NCI-H345 (cell line): ENCODE measurements at places on chromosomes 12 and 14.

GRCh38 chr12:32074432-32074831 lies 32.2 kb upstream of the BICD1 start:
- no peak for DNase-seq

DNA sequence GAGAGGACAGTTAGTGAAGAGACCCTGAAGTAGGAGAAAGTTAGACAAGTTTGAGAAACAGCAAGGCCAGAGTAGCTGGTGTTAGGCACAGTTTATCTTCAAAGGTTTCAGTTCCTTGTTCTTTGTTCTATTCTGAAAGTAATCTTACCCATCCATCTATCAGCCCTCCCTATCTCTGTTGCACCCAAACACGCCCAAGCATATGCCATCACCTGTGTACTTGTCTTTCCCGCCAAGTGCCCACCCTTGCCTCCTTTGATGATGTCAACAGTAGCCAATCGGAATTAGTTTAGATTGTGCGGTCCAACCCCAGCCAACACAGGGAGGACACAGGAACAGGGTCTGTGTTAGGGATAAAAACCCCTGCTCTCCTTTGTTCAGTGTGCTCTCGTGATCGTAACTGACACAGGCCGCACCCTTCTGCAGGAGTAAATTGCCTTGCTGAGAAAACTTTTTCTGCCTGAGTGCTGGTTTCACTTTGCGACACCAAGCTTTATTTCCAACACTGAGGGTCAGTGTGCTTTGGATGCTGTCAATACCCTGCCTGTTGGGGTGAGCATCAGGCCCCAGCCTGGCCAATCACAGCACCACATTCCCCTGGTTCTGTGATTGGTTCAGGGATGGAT lies 4.7 kb upstream of the TMEM229B start:
- DNase-seq, result no peak

GRCh38 chr14:67108230-67108629 lies 81.0 kb upstream of the GARIN2 start:
- DNase-seq, result no peak

DNA sequence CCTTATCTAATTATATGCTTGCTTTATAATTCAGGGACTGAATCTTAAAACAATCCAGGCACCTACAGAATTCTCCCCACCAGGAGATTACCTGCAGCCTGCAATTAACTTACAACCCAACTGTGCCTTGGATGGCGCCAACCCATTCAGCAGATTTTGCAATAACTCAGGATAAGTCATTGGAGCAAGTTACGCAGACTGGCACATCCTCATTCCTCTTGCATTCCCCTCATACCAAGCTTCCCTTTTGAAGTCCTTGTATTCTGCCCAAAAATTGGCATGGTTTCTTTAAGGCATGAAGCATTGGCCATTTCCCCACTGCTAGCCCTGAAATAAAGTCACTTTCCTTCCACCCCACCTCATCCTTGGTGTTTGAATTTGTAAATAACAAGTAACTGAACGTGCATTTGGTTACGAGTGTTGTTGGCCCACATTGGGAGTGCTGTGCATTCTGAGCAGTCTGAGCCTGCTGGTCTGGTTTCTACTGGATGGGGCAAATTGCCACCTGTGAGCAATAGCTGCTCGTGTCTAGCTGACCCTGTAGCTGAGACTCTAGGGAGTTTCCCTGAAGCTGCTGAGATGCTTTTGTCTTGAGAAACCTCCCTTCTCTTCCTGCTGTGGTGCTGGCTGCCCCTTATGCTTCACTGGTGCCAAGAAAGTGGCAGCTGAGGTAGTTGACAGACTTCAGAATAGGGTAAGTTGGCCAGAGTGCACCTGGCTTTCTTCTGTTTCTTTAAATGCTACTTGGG lies 99.2 kb upstream of the SCAF11 start:
- DNase-seq, result no peak

DNA sequence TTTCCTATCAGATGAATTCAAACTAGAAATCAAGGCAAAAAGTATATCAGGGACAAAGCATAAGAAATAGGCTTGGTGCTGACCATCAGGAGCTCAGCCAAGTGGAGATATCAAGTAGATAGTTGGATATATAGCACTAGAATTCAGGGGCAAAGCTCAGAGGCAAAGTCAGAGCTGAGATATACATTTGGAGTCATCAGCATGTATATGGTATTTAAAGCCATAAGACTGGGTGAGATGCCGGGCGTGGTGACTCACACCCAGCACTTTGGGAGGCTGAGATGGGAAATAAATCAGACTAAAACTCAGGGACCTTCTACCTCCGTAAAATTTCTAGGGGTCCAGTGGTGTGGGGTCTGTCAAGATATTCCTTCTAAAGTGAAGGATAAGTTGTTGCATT lies 38.9 kb upstream of the LIMA1 start:
- no peak for DNase-seq

DNA sequence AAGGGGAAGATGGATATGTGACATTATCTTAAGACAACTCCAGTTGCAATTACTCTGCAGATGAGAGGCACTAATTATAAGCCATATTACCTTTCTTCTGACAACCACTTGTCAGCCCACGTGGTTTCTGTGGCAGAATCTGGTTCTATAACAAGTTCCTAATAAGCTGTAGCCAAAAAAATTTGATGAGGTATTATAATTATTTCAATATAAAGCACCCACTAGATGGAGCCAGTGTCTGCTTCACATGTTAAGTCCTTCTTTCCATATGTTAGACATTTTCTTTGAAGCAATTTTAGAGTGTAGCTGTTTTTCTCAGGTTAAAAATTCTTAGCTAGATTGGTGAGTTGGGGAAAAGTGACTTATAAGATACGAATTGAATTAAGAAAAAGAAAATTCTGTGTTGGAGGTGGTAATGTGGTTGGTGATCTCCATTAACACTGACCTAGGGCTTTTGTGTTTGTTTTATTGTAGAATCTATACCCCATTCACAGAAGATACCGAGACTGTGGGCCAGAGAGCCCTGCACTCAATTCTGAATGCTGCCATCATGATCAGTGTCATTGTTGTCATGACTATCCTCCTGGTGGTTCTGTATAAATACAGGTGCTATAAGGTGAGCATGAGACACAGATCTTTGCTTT lies 36.9 kb downstream of the PSEN1 start:
- peak; percentile 0 for DNase-seq

- no peak for DNase-seq
These were observed 111.2 kb downstream of the CHST11 start for GRCh38 chr12:104567832-104568486.

- DNase-seq, result no peak
These were observed 43.3 kb upstream of the ISM2 start for GRCh38 chr14:77541905-77542304.

DNA sequence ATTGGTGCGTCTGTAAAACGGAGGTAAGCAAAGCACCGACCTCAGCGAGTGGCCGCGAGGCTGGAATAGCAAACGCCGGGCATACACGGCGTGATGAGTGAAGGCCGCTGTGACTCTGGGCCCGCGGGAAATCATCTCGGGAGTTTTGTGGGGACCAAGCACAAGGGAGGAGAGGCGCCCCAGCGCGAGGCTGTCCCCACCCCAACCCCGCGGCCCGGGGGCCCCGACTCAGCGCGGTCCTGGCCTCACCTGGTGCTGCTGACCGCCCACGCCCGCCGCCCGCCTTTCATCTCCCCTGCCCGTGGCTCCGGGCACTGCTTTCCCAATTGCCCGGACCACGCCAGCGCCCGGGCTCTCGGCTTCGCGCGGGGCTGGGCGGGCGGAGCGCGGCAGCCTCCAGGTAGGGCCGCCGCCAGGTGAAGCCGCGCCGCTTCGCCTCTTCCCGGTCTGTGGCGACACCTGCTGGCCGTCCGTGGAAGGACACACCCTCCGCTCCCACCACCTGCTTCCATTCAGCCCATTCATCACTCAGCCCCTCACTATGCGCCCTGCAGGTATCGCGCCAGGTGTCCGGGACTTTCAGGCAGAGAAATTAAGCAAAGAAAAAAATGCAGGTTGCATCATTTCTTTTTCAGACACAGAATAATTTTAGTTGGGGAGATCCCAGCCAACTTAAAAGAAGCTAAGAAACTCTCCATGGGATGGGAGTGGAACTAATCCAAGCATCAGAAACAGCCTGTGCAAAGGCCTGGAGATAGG lies 360.4 kb downstream of the MED13L start:
- peak; percentile 88 for DNase-seq

GRCh38 chr14:68140806-68141205 lies 321.2 kb downstream of the RAD51B start:
- DNase-seq, result no peak

DNA sequence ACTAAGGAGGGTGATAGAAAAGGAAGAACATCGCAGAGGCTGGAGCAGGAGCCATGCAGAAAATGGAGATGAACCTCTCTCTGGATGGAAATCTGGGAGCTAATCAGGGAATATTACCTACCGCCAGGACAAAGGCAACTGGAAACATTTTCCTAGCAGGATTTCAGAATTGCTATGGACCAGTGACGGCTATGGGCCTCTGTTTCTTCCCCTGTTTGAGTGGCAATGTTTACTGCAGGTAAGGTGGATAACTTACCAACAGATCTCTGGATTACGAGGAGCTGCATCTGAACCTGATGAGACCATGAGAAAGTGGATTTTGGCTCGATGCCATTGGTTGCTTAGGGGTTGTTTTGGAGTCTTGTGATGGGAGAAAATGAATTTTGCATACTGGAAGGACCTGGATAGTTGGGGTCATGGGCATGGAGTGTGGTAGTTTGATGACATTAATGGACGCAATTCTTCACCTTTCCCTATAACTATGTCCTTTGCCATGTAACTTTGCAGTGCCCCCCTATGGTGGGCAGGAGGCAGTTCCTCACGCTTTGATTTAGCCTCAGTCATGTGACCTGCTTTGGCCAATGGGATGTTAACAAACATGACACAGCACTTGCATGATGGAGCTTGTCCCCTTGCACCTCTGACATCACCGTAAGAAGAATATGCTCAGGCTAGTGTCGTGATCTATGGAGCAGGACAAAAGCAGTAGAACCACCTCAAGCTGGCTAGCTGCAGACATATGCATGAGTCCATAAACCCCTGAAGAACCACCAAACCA lies 51.1 kb downstream of the CALM1 start:
- DNase-seq, result no peak

GRCh38 chr12:57216014-57216911 lies at the start of gene NXPH4:
Gene NXPH4 (plus strand): TSS chr12:57216794. CDS start chr12:57216970, 176 bp downstream.
- peak; percentile 68 for DNase-seq

DNA sequence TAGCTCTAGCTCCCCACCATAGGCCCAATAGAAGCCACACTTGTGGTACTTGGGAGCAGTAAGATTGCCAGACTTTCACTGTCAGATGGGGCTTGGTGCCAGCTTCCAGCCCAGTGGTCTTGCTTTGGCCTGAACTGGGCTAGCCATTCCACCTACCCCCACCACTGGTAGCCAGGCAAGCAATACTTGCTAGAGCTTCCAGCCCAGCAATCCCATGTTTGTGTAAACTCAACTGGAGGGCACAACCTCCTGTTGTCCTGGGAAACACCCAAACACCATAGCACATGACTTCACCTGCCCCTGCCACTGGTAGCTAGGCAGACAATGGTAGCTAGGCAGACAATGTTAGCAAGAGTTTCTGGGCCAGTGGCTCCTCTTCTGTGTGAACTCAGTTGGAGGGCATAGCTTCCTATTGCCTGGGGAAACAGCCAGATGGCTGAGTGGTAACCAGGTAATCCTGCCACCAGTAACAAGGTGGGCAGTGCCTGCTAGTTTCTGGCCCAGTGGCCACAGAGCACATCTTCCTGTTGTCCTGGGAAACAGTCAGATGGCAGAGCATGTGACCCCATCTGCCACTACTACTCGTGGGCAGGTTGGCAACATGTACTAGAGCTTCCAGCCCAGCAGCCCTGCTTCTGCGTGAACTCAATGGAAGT lies 5.6 kb upstream of the OR6C76 start:
- no peak for DNase-seq

- no peak for DNase-seq
These were observed 55.5 kb upstream of the AVPR1A start for GRCh38 chr12:63206494-63206893.

DNA sequence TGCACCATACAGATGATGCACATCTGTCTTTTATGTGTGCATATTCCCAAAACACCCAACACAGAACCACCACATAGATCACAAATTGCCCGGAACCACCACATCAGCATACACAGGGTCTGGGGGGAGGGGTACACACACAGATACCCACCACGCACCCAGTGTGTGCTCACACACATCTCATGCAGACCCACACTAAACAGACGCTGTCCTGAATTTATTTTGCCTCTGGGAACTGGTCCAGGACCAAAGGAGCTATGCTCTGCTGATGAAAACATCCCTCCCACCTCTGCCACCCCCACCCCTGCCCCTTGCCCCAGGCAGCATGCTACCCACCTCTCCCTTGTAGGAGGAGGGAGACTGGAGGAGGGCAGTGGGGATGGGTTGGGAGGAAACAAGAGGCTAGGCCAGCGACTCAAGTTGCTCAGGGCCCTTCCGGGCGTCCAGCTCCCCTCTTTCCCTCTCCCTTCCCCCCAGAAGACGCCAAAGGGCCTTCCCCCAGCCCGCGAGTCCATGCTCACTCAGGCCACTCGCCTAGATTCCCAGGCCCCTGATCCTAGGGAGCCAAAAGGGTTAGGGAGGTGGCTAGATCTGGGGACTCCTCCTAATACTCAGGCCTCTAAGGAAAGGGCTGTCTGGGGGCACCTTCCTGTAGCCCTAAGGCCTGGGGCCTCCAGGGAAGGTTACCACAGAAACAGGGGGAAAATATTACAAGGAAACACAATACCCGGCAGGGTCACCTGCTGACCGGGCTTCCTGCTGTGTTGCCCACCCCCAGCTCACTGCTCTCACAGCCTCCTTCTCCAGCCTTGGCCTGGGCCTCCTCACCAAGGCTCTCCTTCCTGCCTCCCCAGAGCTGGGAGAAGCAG lies 3.1 kb downstream of the HDAC7 start:
- DNase-seq, result no peak

DNA sequence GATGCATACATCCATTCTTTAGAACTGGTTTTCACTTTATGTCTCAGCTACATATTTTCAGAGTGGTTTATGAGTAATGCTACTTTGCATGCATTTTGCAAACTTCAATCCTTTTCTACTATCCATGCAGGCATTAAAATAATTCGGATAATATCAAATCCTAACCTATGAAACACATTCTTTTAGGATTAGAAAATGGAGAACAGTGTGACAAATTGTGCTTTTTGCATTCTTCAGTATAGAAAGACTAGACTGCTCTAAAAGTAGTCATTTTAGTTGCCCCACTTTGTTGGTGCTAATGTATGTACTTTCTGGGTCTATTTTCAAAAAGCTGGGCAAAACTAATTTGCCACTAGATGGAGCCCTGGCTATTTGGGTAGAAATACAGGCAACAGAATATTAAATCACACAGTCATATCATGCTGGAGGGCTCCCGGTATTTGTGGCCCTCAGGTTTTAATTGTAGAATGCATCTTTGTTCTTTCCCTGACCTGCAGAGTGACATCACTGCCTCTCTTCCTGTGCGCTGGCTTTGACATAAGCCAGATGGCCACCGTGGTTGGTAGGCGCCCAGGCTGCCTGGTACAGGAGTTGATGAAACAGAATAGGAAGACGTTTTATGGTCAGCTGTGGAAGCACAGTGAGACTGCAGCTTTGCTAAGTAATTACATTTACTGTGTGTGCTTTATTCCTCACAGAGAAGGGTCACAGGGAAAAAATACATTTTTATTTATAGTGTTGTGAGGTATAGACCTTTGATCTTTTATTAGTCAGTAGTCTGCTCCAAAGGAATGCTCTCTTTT lies 28.1 kb downstream of the MSRB3 start:
- DNase-seq, result no peak

GRCh38 chr14:89247457-89248122 lies 169.4 kb downstream of the FOXN3 start:
- no peak for DNase-seq

GRCh38 chr12:4012977-4013968 lies 140.1 kb upstream of the PARP11 start:
- DNase-seq, result no peak
